GM18507 (cell line): ENCODE measurements at places on chromosomes 6 and 20.

DNA sequence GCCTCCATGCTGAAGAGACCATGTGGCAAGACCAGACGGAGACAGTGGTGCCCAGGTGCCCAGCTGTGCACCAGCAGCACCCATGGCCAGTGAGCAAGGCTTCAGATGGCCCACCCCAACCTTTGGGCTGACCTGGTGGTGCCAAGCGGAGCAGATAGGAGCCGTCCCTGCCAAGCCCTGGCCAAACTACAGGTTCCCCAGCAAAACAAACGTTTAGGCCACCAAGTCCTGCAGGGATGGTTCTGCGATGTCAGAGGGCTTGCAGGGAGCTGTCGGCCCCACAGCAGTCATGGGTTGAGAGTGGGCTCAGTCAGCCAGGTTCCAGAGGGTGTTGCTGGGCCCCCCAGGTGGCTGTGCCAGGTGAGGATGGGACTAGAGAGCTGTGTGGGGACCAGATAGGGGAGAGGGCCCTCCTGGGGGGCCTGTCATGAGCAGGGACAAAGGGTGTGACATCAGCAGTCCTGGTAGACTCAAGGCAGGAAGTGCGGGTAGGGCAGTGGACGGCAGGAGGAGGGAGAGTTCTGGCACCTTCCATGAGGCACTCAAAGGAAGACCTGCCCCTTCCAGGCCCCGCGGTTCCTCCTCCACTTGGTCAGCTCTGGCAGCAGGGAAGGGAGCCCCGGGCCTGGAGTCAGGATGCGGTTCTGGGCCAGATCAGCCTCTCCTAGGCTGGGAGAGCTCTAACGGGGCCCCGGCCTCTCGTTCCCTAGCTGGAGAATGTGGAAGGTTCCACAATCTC is 342.4 kb downstream of the ZFAND3 start:
- DNase-seq, result no peak

- no peak for DNase-seq
These were observed 140.6 kb upstream of the SLC22A16 start for GRCh38 chr6:110617057-110617456.

DNA sequence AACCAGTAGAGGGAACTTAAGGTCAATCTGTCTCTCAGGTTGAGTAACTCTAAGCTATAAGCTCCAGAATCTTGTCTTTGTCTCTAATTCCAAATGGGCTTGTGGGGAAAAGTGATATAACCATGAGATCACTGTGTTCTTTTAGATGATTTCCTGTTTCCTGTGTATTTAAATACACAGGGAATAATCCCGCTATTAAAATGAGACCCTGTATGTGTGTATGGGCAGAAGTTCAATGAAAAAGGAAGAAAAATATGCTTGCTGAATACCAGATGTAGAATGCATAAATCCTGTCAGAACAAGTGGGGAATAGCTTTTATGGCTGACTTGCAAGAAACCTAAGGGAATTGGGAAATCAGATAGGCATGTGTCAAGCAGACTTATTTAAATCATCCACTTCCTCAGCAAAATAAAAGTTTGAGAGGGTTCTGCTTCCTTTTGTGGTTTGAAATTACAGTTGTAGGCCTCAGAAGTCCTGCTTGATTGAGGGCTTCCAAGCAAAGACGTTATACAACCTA is 164.7 kb upstream of the PDE7B start:
- no peak for DNase-seq

- peak; percentile 76 for DNase-seq
These were observed 55.0 kb downstream of the GNAS start for GRCh38 chr20:58907320-58908137.

GRCh38 chr20:50924261-50924920 is 6.8 kb downstream of the ADNP start:
- DNase-seq, result no peak

DNA sequence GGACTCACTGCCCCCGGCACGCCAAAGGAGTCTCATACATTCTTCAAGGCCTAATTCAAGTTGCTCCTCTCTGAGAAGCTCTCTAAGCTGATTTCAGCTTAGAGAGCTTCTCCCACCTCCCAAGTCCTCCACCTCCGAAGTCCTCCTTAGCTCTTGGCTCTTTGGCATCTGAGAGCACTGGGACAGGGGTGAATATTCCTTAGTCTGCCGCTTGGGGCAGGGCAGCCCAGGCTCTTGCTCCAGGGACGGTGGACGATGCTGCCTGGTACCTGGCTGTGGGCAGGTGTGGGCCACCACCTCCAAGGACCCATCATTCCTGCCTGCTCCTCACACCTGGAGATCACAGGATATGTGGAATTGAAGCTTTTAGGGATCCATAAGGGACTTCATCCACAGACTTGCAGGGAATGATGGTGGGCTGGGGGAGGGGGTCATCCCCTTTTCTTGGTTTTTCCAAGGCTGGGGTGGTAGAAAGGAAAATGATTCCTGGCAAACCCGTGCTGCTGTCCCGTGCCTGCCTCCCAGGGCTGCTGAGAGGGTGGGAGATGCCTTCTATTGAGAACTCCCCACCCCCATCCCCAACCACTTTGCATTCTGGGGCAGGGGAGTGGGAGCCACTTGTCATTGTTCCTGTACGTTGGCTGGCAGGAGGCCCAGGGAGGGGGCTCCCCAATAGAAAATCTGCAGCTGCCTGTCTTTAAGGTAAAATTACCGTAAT is 57.4 kb downstream of the ARHGAP40 start:
- peak; percentile 32 for DNase-seq

GRCh38 chr6:14598017-14598864 is 480.7 kb downstream of the CD83 start:
- no peak for DNase-seq

DNA sequence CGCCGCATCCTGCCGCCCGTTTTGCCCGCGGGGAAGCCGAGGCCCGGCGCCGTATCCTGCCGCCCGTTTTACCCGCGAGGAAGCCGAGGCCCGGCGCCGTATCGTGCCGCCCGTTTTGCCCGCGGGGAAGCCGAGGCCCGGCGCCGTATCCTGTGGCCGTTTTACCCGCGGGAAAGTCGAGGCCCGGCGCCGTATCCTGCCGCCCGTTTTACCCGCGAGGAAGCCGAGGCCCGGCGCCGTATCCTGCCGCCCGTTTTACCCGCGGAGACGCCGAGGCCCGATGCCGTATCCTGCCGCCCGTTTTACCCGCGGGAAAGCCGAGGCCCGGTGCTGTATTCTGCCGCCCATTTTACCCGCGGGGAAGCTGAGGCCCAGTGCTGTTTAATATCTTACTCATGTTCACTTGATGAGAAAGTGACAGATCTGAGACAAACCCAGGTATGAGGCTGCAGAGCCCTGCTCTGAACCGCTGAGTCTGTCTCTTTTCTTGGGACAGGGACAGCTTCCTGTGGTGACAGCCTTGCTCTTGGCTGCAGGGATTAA is 129.4 kb downstream of the CDH26 start:
- no peak for DNase-seq

DNA sequence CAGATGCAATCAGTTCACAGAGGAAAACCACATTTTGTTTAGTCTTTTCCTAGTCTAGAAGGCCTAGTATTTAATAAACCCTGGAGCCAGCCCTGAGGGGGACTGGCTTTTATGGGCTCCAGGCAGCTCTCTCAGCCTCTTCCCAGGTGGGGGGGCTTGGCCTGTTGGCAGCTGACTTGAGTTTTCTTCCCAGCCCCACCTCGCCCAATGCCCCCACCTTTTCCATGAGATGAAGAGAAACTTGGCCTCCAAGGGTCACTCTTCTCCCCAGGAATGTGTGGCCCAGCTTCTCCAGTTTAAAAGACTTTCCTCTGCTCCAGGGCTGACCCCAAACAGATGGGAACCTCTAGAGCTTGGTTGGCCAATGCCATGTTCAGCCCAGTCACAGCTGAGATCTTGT is 196.1 kb downstream of the BMP7 start:
- DNase-seq, result no peak

DNA sequence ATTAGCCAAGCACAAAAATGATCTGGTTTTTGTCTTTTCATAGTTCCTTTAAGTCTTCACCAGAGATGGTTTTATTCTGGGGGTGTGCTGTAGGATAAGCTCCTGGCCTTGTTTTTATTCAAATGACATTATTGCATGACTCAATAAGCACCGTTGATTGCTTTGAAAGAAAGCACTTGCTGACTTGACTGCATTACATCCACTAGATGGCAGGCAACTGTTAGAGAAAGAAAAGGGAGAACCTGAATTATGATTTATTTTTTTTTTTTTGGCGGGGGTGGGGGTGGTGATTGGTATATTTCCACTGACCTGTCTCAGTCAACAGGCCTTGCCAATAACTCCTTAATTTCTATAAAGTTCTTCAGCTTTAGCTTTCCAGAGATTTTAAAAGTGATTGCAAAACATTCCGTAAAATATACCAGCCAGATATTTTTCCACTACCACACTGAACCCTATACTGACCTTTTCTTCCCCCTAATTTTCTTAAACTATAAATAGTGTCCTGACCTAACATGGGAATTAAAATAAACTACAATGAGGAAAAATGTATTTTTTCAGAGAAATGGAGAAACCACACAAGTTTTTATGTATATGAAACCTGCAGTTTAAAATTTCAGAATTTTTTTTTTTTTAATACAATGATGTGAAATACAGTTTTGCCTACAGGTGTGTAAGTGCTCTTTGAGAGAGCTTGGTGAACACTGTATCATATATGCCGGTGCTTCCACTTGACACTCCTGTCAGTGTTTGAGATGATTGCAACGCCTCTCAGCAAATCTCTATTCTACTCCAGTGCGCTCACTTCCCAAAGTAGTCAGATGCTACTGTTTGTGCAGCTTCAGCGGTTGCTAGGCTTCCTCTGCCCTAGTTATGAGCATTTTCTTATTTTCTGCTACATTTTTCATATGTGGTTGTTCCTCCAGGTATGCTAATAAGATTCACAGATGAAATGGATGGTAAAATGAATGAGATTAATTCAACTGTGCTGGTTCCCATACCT is 274.3 kb downstream of the CD109 start:
- no peak for DNase-seq

GRCh38 chr20:52190437-52191131 is 995 bp downstream of the ZFP64 start:
- DNase-seq, result peak; percentile 36

DNA sequence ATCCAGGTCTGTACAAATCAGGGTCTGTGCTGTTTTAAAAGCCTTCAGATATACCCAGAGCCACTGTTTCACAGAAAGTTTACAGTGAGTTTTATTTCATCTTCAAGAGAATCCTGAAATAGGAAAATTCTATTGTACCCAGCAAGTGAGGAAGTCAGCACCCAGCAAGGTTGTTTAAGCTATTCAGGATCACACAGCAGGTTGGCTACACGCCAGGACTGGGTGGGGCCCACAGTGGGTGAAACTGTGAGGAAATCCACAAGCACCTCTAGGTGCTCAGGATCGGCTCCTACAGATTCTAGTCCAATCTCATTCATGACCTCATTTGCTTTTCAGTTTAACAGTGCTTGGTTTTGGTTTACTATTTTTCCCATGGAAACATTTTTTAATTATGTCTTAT is 128.9 kb downstream of the SYNDIG1 start:
- no peak for DNase-seq

DNA sequence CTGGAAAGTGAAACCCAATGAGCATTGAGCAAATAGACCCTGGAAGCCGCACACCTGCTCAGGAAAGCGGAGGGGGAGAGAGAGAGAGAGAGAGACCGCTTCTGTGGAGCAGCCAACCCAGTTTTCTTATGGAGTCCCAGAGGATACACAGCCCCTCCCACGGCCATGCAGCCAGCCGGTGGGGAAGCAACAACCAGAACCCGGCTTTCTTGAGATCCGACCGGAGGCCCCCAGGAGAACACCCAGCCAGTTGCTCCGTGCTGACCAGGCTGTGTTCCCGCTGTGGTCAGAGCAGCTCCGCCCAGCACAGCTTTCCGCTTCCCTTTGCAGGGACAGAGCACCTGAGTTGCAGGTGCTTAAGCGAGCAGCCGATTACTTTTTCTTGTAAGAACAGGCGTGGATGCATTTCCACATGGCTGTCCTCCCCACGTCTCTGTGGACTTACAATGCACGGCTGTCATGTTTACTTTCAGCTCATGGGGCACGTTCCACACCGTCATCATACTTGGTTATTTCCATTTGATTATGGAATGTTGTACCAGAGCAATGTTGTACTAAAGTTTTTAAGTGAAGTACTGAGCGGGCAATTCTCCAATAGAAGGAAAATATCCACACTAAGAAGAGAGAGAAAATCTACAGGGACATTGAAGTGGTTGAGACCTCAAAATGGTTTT is 381.9 kb downstream of the THBS2 start:
- DNase-seq, result no peak

DNA sequence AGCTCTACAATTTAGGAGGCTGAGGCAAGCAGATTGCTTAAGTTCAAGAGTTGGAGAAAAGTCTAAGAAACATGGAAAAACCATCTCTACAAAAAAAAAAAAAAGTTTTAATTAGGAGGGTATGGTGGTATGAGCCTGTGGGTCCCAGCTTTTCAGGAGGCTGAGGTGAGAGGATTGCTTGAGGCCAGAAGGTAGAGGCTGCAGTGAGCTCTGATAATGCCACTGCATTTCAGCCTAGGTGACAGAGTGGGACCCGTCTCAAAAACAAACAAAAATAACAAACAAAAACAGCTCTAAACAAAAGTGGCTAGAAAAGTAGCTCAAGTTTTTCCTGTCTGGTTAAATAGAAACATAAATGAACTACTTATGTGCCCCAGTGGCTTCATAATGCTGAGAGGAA is 2133.6 kb upstream of the DEFB115 start:
- no peak for DNase-seq

- DNase-seq, result no peak
These were observed 16.1 kb downstream of the COL9A3 start for GRCh38 chr20:62832951-62833391.

- no peak for DNase-seq
These were observed 24.3 kb downstream of the RBL1 start for GRCh38 chr20:37071481-37071911.

DNA sequence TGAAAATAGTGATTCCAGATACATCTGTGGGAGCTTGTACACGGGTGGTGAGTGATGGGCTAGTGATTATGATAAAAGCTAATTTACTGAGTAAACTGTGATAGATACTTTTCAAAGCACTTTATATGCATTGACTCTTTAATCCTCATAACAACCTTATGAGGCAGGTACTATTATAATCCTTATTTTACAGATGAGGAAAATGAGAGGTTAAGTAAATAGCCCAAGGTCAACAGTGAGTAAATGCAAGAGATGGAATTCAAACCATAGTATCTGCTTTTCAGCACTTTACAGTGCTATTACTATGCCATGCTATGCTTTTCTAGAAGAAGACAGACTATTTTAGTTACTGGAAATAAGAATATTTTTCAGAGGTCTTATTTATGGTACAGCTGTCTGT is 320.9 kb upstream of the CITED2 start:
- DNase-seq, result no peak

- no peak for DNase-seq
These were observed 12.1 kb downstream of the EEF1A1 start for GRCh38 chr6:73508776-73509175.

DNA sequence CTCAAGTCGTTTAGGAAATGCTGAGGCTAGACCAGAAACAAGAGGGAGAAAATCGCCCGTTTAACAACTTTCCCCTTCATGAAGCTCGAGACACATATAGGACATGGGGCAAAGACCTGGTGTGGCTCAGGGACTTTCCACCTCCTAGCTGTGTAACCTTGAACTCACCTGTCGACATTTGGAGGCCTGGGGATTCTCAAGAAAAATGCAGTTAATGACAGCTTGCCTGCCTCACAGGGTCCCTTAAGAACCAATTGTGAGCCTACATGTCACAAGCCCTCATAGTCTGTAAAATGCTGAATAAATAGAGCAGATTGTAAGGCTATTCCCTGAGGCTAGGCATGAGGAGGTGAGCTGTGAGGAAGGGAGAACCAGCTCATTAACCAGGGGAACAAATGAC is 35.1 kb downstream of the MGME1 start:
- no peak for DNase-seq

GRCh38 chr6:24940311-24940917 is 4.7 kb upstream of the RIPOR2 start:
- no peak for DNase-seq
